NCI-H2081 treated with DMSO at 0.1 percent for 48 hours (cell line): ENCODE measurements at places on chromosomes 7 and 10.

DNA sequence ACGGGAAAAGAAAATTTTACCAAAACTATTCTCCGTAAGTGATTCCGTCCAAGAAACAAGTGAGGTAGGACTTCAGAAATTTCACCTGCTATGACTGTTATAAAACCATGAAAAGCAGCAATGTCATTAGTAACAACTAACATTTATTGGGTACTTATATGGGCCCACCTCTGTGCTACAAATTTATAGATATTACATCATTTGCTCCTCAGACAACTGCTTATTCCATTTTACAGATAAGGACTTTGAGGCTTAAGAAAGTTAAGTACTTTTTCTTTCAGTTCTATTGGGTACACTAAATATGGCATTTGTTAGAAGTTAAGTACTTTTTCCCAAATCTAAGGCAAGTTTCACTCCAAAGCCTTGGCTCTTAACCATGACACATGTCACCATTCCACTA lies 36.3 kb downstream of the HACD1 start:
- no peak for DNase-seq

DNA sequence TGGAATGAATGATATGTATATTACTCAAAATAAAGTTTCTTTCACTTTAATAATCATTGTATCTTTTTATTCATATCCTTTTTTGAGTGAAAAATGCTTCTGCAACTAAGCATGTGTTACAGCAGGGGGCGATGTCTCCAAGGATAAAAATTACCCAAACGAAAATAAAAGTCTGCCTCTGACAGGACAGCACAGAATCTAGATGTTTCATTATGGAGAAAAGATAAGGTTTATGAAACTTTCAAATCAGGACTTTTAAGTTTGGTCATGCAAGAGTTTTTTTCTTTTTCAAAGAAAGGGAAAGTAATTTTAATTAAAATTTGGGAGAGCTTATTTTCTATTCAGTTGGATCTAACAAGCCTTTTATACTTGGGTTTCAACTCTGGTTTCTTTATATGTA lies 48.4 kb downstream of the TES start:
- no peak for DNase-seq

GRCh38 chr7:106045586-106045985 lies 66.5 kb downstream of the SYPL1 start:
- DNase-seq = no peak

DNA sequence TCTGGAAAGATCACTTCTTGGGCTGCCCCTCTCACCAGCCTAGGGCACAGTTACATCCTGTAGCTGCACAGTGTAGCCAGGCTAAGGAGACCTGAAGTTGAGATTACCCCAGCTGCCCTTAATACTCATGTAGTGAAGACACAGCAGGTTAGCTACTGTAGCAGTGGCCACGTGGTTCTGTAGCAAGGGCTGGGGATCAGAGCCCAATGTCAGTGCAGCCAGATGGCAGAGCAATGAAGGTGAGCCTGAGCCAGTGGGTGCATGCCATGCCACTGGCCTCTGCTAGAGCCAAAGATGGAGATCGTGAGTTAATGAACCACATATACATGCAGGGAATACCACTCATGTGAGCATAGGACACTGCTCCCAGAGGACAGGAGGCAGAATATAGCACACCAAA lies 15.5 kb downstream of the AMPH start:
- no peak for DNase-seq

GRCh38 chr7:140778568-140778967 lies 82.1 kb downstream of the NDUFB2 start:
- DNase-seq = no peak

- DNase-seq = no peak
Observed at GRCh38 chr7:130476297-130477150, 15.4 kb upstream of the MEST start.

DNA sequence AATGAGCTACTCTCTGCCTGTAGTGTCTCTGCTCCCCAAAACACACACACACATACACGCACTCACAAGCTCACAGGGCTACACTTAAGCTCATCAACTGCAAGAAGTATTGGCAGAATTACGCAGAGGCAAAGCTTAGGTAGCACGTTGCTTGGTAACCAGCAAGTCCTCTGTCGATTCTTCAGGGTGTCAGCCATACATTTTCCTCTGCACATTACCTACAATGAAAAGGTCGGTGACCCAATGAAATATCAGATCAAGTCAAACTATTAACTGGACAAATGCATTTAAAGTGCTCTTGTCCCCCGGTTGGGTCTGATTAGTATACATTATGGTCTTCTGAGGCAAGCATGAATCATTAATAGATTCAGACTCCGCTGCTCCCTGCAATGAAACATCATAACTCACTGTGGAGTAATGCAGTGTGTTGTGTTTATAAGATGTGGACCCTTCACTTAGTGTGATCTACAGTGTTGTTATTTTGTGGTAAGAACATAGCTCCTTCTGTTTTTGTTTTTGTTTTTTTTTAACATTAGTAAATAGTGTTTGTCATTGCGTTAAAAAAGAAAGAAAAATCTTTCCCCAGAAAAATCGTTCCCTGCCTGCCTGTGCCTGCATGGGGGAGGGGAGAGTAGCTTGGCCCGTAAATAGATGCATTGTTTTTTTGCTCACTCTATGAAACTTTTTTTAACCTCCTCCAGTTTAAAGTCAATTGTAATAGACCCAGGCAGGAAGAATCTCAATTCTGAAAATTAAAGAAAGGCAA lies 325.5 kb downstream of the SFMBT2 start:
- DNase-seq = no peak

GRCh38 chr7:19377611-19378344 lies 232.6 kb upstream of the FERD3L start:
- peak; percentile 81 for DNase-seq

GRCh38 chr10:85036661-85037060 lies 708.3 kb downstream of the CCSER2 start:
- DNase-seq = no peak
